ENCODE measurements at places on chromosomes 5 and 9. TPM values are rescaled to one million over a fixed set of nuclear protein-coding genes. Genes with fewer than 3 reads are reported as not detected.

GRCh38 chr9:126472198-126472947 lies 141.4 kb upstream of the LMX1B start:
- no peak for DNase-seq

DNA sequence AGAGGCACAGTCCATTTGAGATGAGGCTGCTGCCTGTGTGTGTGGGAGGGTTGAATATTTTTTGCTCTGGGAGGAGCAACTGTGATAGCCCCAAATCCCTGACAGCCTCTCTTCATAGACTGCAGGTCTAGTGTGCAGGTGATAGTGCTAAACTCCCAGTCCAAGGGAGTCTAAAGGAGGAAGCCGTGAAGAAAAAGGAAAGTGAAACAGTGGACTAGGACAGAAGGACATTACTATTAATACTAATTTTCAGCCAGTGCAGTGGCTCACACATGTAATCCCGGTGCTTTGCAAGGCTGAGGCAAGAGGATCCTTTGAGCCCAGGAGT lies 295.0 kb downstream of the PDE4D start:
- DNase-seq: no peak

DNA sequence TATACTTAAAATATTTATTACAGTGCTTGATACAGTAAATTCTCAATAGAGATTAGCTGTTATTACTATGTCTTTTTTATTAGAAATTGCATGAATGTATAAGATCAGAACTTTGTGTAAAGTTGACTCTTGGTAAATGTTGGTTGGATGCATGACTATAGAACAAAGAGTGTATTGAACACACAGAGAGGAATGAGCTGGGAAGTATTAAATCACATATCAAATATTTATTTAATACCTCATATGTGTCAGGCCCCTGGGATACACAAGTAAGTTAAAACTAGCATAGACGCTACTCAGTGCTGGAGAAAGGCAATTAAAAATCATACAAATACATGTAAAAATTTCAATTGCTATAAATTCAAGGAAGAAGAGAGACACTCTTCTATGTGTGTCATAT lies 550.7 kb upstream of the TLE4 start:
- no peak for DNase-seq

- no peak for DNase-seq
Measured at GRCh38 chr9:18189871-18190670, 283.9 kb upstream of the ADAMTSL1 start.

DNA sequence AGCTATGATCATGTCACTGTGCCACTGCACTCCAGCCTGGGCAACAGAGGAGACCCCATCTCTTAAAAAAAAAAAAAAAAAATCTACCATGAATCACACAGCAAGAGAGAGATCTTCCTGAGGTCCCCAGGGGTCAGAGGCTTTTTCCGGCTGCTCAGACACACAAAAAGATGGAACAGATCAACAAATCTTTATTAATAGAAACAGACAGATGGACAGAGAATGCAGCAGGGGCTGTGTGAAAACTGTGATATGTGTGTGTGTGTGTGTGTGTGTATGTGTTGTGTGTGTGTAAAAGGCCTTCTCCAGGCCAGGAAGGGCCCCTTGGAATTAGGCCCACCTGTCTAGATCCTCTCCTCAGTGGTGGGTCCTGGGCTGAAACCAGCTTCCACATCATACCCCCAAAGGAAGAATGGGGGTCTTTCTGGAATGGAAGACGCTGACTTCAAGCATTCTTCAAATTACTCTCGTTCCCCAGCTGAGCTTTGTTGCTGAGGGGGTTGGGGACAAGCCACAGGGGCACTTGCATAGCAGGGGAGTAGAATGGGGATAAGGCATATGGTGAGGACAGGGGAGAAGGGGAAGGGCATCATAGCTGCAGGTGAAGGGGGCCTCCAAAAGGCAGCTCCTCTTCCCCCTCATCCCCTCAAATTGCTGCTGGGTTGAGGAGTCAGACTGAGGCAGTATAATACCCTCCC lies 2.9 kb downstream of the SIGMAR1 start:
- no peak for DNase-seq

Gene CKMT2
- total RNA-seq: not detected

Gene FAM153A
- total RNA-seq: 0.12 TPM

Gene SLC36A2
- total RNA-seq: not detected

- no peak for DNase-seq
Measured at GRCh38 chr9:92941861-92942260, 5.5 kb upstream of the FGD3 start.

DNA sequence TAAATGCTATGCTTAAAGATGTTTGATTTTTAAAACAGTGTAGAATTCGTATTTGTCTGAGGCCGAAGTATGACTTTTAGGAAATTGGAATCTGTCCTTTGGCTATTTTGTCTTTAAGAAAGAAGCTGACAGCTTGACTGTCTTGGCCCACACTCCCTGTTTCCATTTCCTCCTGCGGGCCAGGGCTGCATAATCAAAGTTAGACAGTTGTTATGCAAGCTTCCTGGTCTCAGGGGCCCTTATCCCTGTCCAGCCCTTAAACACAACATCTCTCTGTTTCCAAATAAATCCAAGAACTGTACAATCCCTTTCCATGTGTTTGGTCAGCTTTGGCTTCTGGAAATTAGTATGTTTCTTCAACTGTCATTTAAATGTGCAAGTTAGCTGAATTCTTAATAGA lies 54.6 kb upstream of the ECM2 start:
- no peak for DNase-seq

GRCh38 chr5:157175071-157175612 lies 5.5 kb upstream of the ITK start:
- DNase-seq: no peak

Gene SV2C
- not detected for total RNA-seq

- DNase-seq: no peak
Measured at GRCh38 chr5:63602971-63603370, 359.3 kb downstream of the HTR1A start.

Gene SPINK6
- total RNA-seq: not detected

DNA sequence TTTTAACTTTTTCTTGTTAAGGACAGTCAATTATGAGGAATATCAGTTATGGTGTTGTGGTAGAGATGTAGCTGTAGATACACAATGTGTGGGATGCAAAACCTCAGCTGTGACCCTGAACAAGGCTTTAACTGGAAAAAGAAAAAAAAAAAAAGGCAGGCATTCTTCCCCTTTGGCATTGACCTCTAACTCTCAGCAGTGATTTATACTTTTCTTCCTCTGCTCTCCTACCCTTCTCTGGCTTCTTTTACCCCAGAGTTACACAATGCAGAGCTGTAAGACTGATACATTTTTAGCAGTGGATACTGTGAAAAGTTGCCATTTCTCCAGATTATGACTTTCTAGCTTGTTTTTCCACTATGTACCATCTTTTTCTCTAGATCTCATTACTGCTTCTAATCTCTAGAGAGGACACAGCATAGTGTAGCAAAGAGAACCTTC lies 2.0 kb downstream of the CTNNAL1 start:
- no peak for DNase-seq

- no peak for DNase-seq
Measured at GRCh38 chr9:137750566-137750965, 127.0 kb upstream of the CACNA1B start.

- DNase-seq: no peak
Measured at GRCh38 chr5:77851176-77852067, 75.3 kb upstream of the TBCA start.

GRCh38 chr5:313265-313664 lies 8.2 kb upstream of the AHRR start:
- DNase-seq: no peak

Gene MTX3
- 6.2 TPM for total RNA-seq

- DNase-seq: no peak
Measured at GRCh38 chr5:61055434-61056006, 106.7 kb downstream of the SMIM15 start.

GRCh38 chr9:106892632-106893031 lies 29.7 kb downstream of the ZNF462 start:
- peak; percentile 94 for DNase-seq

Gene TEX48
- total RNA-seq: not detected

Measured in epithelial cell of proximal tubule (primary cell).